Posterior cingulate gyrus (tissue), 11 donors: ENCODE measurements at places on chromosomes 7 and 10.

GRCh38 chr7:94179466-94179865, 175.3 kb upstream of the BET1 start:
- no peak for DNase-seq

DNA sequence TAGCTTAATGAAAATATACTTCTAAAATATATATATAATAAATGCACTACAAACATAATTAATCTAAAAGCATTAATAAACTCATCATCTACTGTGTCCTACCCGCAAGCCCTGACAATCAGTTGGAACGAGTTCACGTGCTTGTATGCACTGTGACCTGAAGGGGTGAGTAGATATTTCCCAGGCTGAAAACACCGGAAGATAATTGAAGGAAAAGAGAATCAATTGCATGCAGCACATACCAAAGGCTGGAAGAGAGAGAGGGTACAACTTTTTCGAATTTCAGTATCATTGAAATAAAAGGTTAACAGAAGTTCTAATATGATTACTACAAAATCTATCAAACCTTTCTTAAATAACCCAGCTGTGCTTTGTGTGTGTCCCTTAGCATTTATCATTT, 94.6 kb downstream of the SEMA3C start:
- no peak for DNase-seq

- no peak for DNase-seq
These were observed 449.7 kb upstream of the KLF6 start for GRCh38 chr10:4234661-4235060.

DNA sequence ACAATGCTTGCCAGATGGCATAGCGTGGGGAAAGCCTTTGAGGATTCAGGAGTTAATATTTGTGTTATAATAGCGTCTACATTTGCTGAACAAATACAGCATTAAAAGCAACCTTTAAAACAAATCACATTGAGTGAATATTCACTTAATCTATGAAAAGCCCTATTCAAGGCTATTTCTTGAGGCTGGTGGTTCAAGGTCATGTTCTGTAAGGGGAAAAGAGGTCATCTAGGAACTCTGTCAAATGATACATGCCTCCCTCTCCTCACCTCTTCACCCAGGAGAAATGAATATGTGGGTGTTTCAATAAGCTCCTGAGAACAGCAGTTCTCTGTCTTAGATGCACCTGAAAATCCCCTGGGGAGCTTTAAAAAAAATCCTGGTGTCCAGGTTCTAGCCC, 303.0 kb downstream of the ELMO1 start:
- DNase-seq = no peak

- DNase-seq = no peak
These were observed 36.5 kb downstream of the NPS start for GRCh38 chr10:127585519-127586023.

DNA sequence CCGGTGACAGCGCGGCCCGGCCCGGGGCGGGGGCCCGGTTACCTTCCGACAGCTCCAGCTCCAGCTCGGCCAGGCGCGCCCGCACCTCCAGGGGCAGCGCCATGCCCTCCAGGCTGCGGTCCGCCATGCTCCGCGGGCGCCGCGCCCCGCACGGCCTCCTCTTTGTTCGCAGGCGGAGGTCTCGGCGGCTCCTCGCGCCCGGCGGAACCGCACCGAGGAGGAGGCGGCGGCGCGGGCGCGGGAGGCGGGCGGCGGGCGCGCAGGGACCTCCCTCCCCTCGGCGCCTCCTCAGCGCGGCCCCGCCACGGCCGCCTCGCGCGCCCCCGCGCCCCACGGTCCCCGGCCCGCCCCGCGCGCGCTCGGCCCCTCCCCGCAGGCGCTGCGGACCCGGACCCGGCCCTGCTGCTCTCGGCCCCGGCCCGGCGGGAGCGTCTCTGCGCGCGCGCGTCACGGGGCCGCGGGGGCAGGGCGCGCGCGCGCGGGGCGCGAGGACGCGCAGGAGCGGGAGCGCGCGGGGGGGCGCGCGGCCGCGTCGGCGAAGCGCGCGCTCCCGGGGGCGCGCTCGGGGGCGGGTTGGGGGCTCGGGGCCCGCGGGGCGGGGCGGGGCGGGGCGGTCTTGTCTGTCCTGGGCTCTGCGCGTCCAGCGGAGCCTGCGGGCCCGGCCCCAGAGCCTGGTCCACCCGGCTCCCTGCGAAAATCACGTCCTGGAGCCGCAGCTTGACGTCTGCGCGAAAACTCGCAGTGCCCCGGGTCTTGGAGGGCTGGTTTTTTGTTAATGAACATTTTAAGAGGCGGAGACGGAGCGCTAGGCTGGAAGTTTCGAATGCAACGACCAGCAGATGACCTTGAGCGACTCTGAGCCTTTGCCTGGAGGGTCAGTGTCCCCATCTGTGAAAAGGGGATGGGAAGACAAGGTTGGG, at the start of gene DIP2C:
TSS of gene DIP2C (minus strand) at position 217 of the 920 bp plus-strand sequence. CDS start at position 127, 90 bp downstream.
- peak; percentile 64 for DNase-seq

GRCh38 chr10:43198682-43199005, 60.4 kb downstream of the CSGALNACT2 start:
- DNase-seq = no peak

DNA sequence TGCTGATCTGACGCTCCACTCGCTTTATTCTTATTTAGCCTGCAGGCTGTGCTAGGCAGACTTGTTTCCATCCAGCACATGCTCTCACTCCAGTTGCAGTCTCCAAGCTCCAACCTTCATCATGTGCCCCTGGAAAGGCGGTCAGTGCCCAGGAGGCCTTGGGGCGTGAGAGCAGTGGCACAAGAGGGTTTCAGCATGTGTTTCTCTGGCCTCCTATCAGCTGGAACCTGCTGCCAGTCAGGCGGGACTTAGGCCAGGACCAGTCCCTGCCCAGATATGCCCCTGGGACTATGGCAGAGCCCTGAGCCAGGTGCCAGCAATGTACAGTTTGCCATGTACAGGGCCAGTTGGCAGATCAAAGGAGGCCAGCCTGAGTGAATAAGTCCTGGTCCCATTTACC, 330.2 kb upstream of the FZD1 start:
- no peak for DNase-seq

GRCh38 chr10:68047122-68047521, 28.0 kb downstream of the HERC4 start:
- no peak for DNase-seq

DNA sequence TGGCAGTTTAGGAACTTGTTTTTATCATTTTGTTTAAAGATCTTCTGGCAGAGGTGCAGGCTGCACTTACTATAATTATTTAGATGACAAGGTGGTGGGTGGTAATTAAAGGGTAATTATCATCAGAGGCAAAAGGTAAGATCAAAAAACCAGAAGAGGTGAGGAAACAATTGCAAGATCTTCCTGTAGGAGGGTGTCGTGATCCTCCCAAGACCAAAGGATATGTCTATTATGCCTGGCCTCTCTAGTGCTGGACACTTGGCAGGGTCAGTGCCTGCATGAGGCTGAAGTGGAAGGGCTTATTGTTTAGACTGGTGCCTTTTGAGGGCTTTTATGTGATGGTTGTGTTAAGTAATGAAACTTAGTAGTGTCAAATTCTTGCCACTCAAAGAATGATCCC, 1.8 kb upstream of the WAPL start:
- no peak for DNase-seq
